ENCODE measurements at places on chromosomes 6 and 20.

- no peak for DNase-seq
These were observed 763 bp downstream of the C6orf47 start for GRCh38 chr6:31659649-31660380.

GRCh38 chr6:112321941-112322424, 25.1 kb upstream of the RFPL4B start:
- no peak for DNase-seq

DNA sequence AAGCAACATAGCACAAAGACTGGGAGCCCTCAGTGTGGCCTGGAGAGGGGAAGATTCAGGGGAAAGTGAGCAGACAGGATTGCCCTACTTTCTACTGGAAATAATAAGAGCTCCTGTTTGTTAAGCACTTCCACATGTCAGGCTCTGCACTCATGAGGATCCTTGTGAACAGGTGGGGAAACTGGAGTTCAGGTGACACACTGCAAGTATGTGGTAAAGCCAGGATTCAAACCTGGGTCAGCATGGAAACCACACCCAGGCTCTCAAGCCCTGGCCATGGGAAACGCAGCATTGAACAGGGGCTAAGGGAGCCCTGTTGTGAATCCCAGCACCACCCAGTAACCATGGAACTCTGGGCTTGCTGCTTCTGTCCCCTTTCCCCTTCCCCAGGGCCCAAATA, 42.8 kb upstream of the ID1 start:
- no peak for DNase-seq

DNA sequence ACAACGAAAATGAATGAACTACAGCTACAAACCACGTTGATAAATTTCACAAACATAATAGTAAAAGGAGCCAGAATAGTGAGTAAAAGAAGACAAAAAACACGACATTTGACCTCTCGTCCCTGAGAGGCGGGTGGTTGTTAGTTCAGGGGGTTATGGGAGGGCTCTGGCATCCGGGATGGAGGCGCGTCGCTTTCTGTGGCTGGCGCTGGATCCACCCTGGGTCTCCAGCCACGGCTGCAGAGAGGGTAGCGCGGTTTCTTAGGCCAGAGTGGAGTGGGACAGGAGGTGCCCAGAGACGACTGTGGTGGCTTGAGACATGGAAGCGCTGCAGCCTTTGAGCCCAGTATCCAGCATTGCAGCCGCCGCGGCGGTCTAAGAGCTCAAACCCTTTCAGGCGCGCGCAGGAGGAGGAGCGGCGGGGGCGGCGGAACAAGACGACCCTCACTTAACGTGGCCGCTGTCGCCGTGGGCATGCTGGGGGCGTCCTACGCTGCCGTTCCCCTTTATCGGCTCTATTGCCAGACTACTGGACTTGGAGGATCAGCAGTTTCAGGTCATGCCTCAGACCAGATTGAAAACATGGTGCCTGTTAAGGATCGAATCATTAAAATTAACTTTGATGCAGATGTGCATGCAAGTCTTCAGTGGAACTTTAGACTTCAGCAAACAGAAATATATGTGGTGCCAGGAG, 3.7 kb upstream of the ZSCAN23 start:
- DNase-seq = peak; percentile 78

GRCh38 chr20:37574199-37574890, 46.7 kb upstream of the BLCAP start:
- DNase-seq = peak; percentile 37

DNA sequence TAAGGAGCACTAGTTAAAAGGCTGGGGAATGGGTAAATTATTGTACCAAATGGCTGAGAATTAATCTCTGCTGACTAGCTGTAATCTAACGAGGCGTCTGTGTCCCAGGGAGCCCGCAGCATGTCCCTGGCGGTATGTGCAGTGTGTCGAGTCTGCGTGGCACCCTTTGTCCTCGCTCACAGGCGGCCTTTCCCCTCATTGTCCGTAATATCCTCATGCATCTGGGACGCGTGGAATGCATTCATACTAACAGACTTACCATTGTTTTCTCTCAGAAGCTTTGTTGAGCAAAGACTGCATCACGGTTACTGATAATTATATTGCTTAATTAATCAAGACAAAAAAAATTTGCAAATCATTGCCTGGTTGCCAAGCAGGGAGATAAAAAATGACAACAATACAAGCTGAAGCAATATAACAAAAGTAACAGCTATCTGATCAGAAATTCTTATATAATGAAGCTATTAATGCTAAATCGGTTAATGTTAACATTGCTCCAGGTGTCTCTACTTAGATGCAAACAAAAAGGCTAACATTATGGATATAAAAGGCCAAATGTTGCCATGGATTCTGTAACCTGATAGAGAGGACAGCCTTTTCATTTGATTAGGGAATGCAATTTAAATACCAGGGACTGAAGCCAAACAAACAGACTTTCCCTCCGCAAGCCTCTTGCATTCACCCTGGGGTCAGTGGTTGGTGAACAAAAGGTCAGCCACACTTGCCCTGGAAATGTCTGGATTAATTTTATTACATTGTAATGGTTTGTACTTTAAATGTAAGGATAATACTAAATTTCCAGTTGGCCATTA, 124.8 kb downstream of the INSM1 start:
- DNase-seq = peak; percentile 71

GRCh38 chr6:22904431-22904830, 335.1 kb downstream of the HDGFL1 start:
- DNase-seq = no peak

DNA sequence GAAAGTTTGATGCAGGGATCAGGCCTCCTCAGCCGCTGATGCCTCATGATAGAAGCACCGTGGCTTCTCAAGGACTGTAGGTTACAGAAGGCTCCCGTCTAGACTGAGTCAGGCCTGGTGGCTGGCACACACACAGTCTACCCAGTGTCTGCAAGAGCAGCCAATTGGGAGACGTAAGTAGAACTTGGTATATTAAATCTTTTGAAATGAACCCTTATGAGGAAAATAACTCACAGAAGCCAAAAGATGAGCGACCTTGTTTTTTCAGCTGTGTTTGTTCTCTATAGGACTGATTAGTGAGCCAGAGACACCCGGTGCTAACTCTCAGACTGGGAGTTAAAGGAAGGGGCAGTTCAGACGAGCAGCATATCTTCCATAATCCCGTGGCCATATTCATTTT, 5.9 kb upstream of the PDE10A start:
- DNase-seq = no peak

GRCh38 chr6:11223286-11223864, 9.1 kb downstream of the NEDD9 start:
- no peak for DNase-seq

- DNase-seq = no peak
These were observed 254.4 kb upstream of the EXOC2 start for GRCh38 chr6:947235-947934.

GRCh38 chr6:32969685-32970412, 1.5 kb downstream of the BRD2 start:
- DNase-seq = peak; percentile 87

DNA sequence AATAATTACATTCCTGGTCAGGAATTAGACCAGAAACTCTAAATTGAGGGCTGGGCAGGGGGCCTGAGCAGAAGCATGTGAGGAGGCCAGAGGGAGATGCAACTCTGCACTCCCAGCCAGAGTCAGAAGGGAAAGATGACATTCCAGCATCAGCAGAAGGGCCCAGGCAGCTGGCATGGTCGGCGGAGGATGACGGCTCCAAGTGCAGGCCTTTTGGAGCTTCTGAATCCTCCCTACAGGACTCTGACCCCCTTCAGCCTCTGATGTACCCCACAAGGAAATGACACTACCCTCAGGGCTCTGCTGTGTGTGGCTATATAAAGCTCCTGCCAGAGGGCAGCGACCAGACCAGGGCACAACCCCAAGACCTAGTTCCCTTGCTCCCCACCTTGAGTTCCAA, 1.9 kb downstream of the LRFN2 start:
- no peak for DNase-seq

DNA sequence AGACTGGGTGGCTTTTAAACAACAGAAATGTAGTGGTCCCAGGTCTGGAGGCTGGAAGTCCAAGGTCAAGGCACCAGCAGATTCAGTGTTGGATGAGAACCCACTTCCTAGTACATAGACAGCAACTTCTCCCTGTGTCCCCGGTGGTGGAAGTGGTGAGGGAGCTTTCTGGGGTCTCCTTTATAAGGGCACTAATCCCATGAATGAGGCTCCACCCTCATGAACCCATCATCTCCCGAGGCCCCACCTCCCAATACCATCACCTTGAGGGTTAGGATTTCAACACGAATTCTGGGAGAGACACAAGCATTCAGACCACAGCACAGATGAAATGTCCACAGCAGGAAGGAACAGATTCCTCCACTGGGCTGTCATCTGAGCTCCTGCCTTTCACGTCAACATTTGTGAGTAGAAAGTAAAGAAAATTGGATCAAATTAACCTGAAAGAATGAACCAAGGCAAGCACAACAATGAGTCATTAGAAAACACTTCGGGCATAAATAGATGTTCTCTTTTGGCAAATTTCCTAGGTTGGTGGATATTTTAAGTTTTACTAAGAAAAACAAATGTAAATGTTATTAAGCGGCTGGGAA, 130.7 kb downstream of the RNASET2 start:
- DNase-seq = no peak

GRCh38 chr20:6888736-6889395, 121.4 kb downstream of the BMP2 start:
- no peak for DNase-seq

DNA sequence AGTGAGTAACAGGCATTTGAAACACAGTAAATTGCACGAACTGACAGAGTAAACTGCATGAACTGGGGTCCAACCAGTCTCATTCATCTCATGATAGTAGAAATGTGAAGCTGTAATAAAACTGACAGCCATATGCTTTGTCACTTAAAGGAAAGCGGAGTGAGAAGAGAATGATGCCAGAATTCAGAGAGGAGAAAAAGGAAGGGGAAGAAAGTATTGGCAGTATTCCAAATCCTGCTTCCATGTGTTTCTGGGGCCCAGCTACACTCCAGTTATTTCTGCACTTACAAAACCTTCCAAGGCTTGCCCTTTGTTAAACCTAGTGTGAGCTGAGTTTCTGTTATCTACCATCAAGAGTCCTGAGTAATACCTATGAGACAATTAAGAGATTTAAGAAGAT, 17.2 kb downstream of the SNX14 start:
- DNase-seq = no peak

GRCh38 chr6:8234321-8234720, 132.0 kb upstream of the EEF1E1 start:
- no peak for DNase-seq

- no peak for DNase-seq
These were observed 41.9 kb downstream of the ELOVL2 start for GRCh38 chr6:11002176-11002575.

- no peak for DNase-seq
These were observed 28.2 kb downstream of the ISM1 start for GRCh38 chr20:13249118-13249797.

DNA sequence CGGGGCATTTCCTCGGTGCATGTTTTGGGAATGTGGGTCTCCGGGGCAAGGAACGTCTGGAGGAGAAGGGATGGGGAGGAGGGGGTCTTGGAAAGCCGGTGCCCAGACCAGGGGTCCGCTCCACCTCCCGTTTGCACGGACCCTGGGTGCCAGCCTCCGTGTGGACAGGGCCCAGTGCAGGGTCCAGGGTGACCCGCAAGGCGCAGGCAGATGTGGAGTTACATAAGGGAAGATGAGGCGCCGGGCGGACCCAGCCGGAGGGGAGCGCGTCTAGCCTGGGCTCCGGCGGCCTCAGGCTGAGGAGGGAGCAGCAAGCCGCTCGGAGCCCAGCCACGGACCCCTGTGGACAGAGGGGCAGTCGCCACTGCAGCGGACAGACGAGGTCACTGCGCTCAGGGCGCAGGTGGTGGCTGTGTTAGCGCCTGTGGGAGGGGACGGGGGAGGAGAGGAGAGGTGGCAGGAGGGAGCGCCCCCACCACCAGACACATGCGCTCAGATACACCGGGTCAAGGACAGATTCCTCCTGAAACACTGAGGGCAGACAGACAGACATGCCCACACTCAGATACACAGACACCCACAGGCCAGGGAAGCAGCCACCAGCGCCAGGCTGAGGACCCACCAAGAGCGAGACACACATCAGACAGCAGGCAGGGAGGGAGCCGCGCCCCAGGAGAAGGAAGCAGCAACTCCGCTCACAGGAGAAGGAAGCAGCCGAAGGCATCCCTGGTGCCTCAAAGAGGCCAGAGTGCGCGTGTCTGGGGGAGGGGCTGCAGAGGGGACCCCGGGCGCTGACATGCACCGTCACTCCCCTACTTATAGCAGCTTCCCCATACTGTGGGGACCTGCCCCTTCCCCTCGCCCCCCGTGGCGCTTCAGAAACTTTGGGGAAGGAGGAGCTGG, 839 bp upstream of the HRH3 start:
- no peak for DNase-seq

GRCh38 chr6:43671801-43672690, 15.5 kb downstream of the MRPS18A start:
- no peak for DNase-seq

GRCh38 chr6:85261271-85261670, 188.6 kb upstream of the NT5E start:
- DNase-seq = no peak

GRCh38 chr6:2378891-2379652, 133.7 kb upstream of the GMDS start:
- DNase-seq = no peak

DNA sequence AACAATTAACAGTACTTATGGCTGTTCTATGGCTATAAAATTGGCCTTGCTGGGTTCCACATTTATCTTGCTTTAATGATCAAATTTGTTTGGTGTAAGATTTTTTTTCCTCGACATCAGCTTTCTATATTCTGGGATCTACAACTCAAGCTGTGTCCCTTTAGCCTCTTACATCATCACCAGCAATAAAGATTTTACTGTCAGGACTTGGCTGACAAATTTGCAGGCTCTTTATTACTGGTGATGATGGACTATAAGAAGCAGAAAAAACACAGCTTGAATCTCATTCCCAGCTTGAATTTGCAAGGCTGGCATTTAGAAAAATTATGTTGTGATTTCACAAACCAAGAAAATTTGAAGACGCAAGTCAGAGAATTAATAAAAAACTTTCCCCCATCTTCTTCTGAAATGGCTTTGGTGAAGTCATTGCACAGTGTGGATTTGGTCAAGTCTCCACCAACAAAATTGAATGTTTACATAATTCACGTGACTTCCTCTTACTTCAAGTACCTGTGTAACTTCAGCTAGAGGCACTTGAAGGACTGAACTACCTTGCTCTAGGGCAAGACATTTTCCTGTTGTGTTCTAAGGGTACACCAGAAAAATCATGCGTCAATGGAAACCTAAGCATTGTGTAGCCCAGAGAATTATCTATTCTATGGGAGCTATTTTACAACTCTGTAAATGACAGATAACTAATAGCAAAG, 175.0 kb downstream of the CBLN4 start:
- no peak for DNase-seq

DNA sequence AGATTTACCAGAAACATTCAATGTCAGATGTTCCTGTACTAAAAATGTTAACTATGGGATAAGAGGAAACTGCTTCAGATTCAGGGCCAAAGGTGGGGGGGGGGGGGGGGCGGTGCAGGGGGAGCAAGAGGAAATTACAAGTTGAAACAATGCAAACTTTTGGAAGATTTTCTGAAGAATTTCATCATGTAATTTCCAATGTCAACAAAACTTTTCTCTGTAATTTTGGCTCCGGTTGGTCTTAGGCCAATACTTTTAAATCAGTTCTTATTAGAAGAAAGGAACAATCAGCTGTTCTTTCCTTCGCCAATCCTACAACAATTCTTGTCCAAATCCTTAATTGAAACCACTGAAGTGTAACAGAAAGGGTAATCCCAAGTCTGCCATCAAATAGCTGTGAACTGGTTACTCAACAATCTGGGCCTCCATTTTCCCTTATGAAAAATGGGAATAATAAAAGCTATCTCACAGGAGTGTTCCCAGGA, 13.1 kb downstream of the UQCC1 start:
- no peak for DNase-seq

GRCh38 chr6:19991176-19991575, 154.0 kb downstream of the ID4 start:
- DNase-seq = no peak

- no peak for DNase-seq
These were observed 89.5 kb upstream of the MAP7 start for GRCh38 chr6:136639702-136640101.
